ENCODE measurements at places on chromosomes 1 and 21.

GRCh38 chr1:243443557-243443956 lies 187.7 kb downstream of the SDCCAG8 start:
- no peak for DNase-seq

GRCh38 chr1:236304682-236305081 lies 22.9 kb upstream of the ERO1B start:
- no peak for DNase-seq

DNA sequence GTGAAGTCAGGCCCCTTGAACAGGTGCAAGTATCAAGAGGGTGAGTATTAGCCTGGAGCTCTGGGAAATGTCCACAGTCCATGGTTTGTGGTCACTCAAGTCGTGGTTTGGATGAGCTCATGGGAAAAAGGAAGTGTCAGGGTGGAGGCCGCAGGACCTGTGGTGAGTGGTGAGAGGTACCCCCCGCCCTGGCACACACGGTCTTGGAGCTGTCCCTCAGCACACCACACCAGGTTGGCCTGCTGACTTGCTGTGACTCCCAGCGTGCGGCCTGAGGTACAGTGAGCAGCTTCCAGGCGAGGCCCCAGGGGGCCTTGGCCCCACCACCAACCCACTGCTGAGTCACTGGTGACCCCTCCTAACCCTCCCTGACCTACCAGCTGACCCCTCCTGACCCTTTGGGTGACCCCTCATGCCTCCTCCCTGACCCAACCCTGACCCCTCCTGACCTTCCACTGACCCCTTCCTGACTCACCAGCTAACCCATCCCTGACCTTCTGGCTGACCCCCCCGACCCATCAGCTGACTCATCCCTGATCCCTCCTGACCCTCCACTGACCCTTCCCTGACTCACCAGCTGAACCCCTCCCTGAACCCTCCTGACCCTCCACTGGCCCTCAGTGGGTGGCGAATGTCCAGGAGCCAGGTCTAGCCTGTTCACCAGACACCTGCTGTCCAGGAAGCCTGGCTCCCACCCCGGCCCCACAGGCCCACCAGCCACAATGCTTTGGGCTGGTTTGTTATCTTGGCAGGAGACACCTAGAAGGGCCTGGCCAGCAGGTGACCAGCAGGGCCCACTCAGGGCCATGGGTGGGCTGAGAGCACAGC lies 34.8 kb upstream of the RNF187 start:
- DNase-seq = no peak

DNA sequence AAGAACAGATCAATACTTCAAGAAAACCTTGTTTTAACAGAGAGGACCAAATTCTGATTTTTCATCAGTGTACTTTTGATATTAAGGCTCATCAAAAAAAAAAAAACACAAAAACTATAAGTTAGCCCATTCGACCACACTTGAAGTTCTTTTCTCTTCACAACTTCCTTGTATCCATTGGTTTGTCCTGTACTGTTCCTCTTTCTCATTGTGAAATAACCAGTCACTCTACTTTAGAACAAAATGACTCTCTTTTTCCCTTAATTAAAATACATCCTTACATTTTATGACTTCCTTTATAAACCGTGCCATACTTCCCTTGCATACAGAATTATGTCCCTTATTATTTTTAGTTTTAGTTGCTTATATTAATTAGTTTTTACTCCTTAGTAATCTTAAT lies 8.4 kb downstream of the QSOX1 start:
- no peak for DNase-seq
